ENCODE measurements at places on chromosomes 6 and 20.
A peak's percentile ranks its signal among the peaks of the same experiment; 100 is the strongest.

DNA sequence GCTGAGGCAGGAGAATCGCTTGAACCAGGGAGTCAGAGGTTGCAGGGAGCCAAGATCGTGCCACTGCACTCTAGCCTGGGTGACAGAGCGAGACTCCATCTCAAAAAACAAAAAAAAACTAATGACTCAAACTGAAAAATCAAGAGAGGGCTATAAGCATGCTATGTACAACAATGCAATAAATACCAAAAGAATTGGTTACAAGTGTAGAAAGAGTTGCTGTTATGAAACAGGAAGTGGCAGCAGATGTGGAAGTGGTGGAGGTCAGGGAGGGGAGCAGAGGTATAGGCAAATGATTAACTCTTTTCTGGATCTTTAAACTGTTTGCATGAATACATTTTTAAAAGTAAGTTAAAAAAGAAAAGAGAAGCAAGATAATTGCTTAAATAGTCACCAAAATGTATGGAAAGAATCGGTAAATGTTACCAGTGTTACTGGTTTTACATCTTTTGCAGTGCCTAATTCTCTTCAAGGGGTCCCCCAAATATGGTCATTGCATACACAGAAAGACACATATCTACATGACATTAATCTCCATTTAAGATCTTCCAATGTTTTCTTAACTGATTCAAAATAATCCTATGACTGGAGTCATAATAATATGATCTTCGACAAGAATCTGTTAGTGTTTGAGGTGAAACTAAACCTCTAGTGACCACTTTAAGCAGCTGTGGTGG lies 15.0 kb downstream of the CALHM6 start:
- no peak for DNase-seq

DNA sequence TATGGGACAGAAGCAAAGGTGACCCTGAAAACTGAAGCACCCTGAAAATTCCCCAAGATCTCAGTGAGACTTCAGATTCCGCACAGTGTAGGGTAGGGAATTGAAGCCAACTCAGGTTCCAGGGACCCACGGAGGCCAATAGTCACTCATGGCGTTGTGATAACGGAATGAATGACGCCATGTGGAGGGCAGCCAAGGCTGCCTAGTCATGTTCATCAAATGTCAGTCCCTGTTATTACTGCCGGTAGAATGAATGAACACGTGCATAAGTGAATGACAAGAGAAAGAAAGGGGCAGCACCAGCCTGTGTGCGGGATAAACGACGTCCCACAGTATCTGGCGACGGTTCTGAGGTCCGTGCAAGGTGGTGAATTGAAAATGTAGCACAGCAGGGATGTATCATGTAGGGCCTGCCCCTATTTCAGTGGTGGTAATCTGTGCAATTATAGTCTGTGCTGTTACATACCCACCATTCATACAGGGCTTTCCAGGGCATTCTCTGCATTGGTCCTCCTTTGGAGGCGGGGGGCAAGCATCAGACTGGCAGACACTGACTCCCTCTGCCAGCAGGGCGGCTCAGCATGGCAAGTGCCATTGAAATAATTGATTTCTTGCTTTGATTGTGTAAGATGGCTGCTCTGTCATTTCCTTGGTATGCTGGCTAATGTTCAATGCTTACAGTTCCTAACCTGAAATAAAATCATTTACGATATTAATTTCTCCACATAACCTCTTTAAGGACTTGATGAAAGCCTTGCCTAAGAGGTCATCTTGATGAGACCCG lies 386.9 kb downstream of the CDH4 start:
- no peak for DNase-seq

DNA sequence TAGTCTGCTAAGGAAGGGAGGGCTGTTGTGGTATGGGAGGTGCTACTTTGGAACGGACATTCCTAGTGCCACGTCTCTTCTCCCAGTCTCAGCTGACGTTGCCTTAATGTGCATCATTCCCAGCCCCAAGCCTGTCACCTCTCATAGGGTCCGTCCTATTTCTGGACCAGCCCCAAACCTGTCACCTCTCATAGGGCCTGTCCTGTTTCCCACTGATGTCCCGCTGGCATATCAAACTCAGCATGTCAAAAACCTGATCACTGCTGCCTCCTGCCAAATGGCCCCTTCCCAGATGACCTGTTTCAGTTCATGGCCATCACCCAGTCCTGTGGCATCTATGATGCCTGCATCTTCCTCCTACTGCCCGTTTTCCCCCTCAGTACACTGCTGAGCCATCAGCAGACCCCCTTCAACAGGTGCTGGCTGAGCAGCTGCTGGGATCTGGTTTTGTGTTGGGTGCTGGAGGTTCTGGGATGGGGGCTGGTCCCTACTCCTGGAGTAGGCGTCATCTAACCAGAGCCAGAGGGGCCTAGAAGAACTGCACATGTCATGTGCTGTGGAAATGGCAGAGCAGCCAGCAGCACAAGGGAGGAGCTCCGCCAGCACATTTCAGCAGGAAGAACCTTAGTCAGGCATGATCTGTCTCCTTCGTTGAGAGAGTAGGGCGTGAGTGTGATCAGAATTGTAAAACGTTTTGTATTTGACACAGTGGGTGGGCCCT lies 3.3 kb downstream of the ENTPD6 start:
- DNase-seq: no peak

- no peak for DNase-seq
Observed at GRCh38 chr6:39590871-39591393, 134.3 kb downstream of the KIF6 start.

DNA sequence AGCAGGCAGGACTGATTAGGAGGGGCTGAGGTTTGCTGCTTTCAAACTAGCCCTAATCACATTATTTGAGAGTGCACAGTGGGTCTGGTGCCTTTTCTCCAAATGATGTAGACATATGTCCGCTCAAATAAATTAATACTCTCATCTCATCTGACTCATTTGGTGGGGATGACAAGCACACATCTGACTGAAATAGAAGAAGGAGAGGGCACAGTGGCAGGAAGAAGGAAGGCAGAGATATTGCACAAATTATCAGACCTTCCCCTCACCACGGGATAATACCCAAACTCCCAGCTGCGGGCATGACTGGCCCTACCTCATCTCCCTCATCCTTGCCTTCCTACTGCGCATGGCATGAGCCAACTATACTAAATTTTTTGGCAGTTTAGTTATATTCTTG lies 33.9 kb upstream of the TNFRSF21 start:
- DNase-seq: no peak

- peak; percentile 57 for DNase-seq
Observed at GRCh38 chr20:884983-885952, 30.9 kb downstream of the ANGPT4 start.

DNA sequence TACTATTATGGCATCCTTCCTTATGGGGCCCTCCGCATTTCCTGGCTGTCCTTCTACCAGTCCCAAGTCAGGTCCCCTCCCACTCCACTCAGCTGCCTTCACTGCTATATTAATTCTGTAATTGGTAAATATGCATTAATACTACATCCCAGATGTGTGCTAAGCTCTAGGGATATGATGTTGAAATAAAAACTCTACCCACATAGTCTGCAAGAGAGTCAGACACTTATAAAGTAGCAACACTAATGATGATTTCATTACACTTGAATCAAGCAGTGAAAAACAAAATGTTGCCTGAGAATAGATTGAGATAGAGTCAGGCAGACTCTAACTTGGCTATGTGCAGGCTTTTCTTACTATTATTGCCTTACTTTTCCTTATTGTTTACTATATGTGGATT lies 62.4 kb downstream of the AIG1 start:
- DNase-seq: no peak

All from LNCaP clone FGC (cell line).